ENCODE measurements at places on chromosomes 5 and 9.

DNA sequence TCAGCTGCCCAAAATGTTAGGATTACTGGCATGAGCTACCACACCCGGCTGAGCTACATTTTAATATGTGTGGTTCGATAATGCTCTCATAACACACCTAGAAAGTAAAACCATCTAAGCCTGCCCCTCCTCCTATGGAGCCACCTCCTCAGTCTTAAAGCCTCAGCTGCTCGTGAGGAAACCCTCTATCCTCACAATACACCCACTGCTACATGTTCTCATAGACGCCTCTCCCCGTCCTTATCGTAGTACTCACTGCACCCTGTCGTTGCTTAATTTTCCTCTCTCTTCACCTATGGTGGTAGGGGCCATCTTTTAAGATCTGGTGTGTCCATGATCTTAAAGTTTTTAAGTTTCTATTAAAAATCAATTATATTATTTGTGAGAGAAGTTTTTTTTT lies 72.9 kb downstream of the RCL1 start:
- DNase-seq = peak; percentile 61

DNA sequence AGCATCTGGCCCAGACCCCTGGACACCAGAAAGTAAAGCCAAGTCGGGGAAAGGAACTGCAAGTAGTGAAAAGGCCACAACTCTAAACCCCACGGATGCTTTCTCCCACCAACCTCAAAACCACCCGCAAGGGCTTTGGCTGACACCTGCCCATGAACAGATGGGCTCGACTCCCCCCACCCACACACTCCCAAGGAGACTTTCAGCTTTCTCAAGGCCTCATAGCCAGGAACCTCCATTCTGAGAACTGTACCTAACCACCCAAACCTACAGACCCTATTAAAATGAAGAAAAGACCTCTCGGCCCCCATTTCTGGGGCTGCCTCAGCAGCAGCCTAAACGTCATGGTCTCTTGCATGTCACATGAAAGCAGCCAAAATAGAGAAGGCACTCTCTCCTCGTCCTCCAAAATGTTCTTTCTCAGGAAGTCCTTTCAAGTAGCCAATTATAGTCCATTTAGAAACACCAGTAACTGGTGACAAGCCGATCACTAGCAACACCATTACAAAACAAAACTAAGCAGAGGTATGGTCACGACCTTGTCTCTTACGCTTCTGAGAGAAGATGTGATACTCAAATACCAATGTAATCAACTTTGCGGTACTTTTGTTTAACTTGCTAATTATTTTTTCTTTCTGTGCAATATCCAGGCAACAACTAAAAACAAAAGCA lies 2.9 kb downstream of the B4GALT1 start:
- DNase-seq = no peak

DNA sequence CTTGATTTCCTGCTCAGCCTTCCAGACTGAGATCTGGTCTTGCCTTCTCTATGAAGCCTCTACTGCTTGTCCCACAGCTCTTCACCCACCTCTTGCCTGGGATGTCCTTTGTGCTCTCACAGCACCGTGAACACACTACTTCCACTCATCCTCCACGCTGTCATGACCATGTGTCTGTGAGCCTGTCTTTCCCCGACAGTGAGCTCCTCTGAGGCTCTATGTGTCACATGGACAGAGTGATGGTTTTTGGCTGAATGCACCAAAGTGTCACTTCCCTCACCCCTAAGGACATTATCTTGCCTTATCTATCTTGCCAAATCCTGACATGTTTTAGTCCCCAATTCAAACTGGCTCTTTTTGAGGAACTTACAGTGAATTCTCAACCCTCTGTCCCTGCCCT lies 11.3 kb downstream of the PHYKPL start:
- no peak for DNase-seq

- no peak for DNase-seq
Measured at GRCh38 chr5:168570490-168571328, 8.5 kb downstream of the PANK3 start.

DNA sequence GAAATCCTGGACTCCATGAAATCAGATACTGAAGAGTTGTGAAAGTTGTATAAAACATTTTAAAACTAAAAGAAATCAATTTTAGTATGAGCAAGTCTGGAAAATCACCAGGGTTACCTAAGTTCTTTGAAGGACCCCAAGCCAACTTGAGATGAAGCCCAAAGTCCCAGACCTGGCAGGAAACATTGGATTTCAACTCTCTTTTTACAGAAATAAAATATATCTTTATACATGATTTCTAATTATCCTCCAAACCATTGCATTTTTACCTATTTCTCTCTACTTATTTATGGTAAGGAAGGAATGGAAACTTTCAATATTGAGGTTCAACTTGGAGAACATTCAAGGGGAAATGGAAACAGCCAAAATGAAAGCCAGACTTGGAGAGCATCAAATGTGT lies 390.6 kb upstream of the C9orf72 start:
- no peak for DNase-seq

DNA sequence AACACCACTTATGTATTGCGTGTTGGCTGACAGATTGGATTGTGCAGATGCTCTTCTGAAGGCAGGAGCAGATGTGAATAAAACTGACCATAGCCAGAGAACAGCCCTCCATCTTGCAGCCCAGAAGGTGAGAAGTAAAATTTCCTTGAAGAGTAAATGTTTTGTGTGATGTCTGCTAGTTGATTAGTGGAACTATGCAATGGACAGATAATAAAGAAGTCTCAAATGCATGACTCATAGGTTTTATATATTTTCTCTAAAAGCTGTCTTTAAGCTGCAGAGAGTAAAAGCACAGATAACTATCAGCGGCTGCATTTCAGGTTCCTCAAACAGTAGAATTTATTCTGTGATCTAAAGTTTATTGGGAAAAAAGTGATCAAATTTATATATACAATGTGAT lies 27.4 kb downstream of the INVS start:
- no peak for DNase-seq

GRCh38 chr5:59620535-59621212 lies 272.9 kb downstream of the PDE4D start:
- no peak for DNase-seq

GRCh38 chr5:169395136-169395535 lies 94.2 kb upstream of the SLIT3 start:
- DNase-seq = no peak

- no peak for DNase-seq
Measured at GRCh38 chr5:139926797-139927503, 116.1 kb downstream of the NRG2 start.

DNA sequence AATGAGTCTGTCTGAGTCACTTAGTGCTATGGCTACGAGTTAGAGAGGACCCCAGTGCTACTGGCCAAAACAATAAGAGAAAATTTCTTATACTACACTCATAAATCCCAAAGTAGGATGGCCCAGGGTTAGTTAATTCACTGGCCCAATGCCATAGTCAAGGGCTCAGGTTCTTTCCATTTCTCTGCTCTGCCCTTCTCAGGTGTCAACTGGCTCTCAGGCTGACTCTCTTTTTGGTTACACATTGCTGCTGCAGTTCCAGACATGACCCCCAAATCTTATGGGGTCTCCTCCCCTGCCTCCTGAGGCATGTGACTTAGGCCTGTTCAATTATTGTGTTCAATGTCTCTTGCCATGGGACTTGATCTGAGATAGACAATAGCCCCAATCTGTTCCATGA lies 70.4 kb downstream of the ARHGEF37 start:
- DNase-seq = peak; percentile 15

GRCh38 chr5:143218517-143219170 lies 184.8 kb downstream of the NR3C1 start:
- DNase-seq = no peak

- no peak for DNase-seq
Measured at GRCh38 chr9:107971241-107971640, 481.7 kb upstream of the KLF4 start.

DNA sequence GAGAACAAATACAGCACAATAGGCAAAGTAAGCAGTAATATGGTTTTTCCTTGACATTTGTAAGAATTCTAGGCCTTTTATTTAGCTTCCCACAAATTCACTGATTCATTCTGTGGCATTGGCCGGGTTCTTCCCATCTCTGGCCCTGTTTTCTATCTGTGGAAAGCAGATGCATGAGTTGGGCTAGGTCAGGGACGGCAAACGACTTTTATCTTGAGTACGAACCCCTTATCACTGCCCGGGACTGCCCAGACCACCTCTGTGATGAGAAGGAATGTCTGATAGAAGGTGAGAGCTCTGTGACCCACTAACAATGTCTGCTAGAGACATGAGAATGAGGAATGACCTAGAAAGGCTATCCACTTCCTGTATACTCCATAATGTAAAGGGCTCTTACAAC lies 35.4 kb upstream of the ADAM19 start:
- DNase-seq = no peak

DNA sequence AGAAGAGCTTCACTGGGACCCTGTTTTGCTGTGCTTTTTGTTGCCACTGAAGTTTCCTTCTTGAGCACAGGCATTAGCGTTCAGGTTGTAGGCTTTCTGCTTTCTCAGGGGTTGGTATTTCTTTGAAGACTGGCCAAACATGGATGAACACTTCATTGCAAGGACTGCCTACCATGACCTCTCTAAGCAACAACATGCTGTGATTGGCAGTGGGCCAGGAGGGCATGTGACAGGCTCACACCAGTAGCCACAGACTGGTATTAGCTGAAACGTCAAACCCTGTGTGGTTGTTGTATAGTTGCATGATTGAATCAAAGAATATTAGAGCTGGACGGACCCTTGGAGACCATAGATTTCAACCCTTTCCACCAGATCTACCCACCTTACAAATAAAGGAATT lies 20.0 kb upstream of the MLANA start:
- DNase-seq = no peak

- no peak for DNase-seq
Measured at GRCh38 chr9:33044677-33045282, 19.7 kb downstream of the DNAJA1 start.

DNA sequence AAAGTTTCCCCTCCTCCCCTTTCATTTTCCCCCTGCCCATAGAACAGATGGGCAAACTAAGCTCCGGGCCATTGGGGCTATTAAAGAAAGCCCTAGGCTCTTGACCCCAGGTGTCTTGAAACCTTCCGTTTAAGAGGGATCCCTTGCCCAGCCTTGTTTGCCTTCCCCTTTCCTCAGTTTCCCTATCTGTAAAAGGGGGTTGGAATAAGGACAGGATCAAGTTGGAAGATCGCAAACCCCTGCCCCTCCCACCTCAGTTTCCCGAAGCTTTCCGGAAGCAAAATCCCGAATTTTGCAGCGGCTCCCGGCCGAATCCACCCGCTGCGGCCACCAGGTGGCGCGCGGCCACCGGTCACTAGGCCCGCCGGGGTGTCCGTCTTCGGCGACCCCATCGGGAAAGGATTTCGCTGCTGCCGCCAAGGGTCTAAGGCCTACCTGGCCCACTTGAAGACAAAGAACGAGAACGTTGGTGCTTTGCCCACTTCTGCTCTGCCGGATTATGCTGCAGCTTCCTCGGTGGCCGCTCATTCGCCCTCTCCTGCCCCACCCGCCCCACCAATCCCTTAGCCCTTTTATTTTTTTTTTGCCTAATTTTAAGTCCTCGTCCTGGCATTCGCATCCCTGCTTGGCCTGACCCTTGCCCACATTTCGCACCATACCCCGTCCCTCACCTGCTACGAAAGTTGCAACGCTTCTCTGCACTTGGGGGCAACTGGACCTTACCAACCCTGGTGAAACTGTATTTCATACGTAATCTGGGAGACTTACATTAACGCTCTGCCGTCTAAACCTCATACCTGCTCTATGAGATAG lies 962 bp upstream of the NR6A1 start:
- peak; percentile 47 for DNase-seq

DNA sequence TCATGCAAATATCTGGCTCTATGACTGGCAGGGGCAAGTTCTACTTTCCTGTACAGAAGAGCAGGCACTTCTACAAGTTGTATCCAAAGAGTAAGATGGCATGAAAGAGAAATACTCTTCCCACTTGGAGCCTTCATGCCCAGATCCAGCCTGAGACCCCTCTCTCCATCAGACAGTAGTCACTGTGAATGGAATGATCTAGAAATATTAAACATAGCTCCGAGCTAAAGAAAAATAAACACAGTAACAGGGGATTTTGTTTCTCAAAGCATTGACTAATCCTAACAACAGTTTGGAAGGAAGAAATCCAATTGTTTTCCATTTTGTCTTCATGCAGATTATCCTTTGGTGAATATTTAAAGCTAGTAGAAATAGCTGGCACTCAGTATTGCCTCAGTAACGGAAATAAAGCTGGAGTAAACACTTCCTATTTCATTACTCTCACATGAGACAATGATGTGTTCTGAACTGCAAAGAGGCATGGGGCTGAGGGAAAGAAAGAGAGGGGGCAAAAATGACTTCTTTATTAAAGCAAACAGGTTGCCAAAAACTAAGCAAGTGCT lies 100.0 kb downstream of the SEMA5A start:
- DNase-seq = no peak

DNA sequence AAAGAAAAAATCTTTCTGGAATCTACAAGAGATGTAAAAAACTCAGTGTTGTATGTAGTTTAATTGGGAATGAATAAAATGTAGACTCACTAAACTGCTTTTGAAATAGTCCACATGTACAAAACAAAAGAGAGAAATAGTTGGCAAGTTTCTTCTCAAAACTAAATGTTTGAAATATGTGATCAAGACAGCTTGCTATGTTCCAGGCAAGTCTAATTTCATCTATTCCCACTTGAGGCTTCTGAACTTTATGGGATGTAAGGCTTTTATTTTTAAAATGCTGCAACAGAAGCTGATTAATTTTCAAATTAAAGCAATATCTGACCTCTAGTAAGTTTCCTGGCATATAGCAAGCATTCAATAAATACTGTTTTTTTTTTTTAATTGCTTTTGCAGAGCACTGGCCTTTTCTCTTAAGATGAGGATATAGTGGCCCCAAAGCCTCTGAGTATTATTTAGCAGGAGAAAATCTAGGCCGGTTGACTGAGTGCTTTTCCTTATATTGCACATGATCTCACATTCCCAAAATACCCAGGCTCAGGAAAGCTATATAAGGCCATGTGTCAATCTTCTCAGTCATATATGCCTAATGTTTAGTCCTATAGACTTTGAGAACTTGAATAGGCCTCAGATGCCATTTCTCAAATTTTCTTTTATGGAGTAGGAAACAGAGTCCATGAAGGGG lies 183.2 kb downstream of the NTRK2 start:
- DNase-seq = no peak

- DNase-seq = no peak
Measured at GRCh38 chr9:112000743-112001142, 104.1 kb downstream of the UGCG start.

DNA sequence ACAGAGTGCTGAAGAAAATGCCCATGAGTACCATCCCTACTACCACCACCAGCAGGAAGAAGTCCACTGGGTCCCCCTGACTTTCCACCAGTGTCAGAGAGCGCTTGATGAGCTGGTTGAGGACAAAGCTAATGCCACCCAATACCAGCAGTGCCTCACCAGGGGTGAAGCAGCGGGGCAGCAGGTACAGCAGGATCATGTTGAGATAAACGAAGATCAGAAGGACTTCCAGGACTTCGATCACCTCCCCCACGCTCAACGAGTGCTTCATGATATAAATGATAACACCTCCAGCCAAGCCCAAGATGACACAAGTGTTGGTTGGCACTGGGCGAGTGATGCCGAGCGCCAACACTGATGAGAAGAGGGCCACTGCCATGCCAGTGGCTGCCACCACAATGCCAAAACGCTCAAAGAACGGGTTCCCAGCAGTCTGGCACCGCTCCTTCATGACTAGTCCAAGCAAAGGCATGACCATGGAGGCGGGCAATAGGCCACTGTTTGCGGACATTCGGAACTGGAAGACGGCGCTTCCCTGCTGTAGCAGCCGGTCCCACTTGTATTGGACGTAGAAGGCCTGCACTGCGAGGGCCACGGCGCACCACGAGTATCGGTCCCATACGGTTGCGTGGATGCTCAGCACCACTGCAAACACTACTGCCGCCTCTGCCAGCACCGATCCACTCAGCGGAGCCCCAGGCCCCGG lies 679 bp downstream of the DOLK start:
- DNase-seq = no peak

Measured in activated CD4-positive, alpha-beta T cell treated with anti-CD3 and anti-CD28 coated beads, Interleukin-2, Interleukin-6, amounts not matched to agents 100 ng/mL and 50 ng/mL, durations not matched to agents 16 hours and 8 hours (primary cell).